Effector memory CD4-positive, alpha-beta T cell (primary cell): ENCODE measurements at places on chromosomes 5 and 9.

- no peak for DNase-seq
Observed at GRCh38 chr5:118736396-118736795, 252.0 kb downstream of the DTWD2 start.

DNA sequence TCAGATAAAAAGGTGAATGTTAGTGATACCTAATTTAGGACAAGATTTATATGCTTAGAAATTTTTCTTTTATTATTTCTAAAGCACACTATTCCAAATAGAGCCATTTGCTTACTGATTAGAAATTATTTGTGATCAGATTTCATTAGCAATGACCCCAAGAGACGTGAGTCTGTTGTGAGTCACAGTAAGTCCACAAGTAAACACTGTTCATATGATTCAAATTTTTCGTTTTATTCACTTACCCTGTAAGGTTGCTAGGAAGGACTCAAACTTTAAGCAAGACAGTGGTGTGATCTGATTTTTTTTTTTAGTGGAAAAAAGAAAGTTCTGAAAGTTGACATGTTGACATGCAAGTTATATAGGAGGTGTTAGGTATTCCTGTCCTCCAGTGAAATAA lies 1.2 kb downstream of the CARD6 start:
- no peak for DNase-seq

DNA sequence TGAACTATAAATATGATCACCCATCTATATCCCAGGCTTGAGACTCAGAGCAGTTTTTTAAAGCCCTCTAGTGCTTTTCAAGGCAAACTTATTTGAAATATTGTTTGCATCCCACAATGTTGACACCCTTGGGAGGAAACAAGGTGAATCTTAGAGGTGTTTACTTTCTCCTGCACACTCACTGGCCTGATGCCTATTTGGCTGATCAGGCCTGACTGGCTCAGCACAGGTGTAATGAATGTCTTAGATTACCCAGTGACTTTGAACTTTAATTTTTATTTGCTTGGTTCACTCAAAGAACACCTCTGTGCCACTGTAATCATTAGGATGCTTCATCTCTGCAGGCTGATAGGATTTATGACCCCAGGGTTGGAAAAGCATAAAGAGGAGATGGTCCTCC lies 158.3 kb downstream of the KCTD16 start:
- no peak for DNase-seq

DNA sequence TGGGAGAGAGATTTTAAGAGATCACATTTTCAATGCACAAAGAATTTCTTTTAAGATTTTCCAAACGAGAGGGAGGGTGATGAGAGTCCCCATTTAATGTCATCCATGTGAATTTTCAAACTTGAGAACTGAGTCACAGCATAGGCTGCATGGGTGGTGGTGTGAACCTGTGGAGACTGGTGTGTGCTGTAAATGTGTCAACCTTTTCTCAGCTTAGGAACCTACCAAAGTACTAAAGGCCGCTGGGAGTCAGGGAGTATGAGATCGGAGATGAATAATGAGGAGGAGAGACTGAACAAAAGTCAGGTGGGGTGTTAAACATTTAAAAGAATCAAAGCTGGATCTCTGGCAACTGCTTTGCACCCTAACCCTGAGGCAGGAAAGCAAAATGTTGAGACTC lies 7.5 kb downstream of the ALDH1A1 start:
- no peak for DNase-seq

DNA sequence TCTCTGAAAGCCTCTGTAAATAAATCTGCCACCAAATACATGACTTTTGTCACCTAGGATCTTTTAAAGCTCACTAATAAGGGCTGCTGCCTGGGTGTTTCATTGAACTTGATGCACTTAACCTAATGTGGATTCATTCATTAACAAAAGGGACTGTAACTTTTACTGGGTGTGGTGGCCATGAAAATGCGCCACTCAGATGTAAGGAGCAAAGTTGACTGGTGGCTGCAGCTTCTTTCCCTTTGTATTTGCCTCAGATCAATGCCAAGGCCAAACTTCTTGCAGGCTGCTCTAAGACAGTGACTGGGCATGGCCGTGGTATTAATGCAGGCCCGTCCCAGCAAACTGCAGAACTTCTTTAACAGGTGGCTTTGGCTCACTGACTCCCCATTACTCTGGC lies 22.9 kb downstream of the FAM240B start:
- DNase-seq: no peak

- DNase-seq: no peak
Observed at GRCh38 chr9:99274495-99274894, 52.4 kb downstream of the SEC61B start.

- DNase-seq: no peak
Observed at GRCh38 chr5:158549311-158549710, 550.4 kb downstream of the EBF1 start.

GRCh38 chr5:42632354-42632900 lies 124.2 kb upstream of the CCDC152 start:
- no peak for DNase-seq

- DNase-seq: no peak
Observed at GRCh38 chr5:42784132-42784531, 27.5 kb downstream of the CCDC152 start.

DNA sequence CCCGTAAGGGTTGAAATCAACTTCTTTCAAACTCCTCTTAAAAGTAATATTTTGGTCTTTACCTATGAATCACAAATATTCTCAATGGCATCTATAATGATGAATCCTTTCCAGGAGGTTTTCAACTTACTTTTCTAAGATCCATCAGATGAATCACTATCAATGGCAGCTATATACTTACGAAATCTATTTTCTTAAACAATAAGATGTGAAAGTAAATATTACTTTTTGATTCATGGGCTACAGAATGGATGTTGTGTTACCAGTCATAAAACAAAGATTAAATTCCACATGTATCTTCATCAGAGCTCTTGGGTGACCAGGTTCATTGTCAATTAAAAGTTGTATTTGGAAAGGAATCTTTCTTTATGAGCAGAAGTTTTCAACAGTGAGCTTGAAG lies 1877.7 kb upstream of the ACO1 start:
- no peak for DNase-seq

- no peak for DNase-seq
Observed at GRCh38 chr5:68680366-68680765, 413.4 kb upstream of the SLC30A5 start.

DNA sequence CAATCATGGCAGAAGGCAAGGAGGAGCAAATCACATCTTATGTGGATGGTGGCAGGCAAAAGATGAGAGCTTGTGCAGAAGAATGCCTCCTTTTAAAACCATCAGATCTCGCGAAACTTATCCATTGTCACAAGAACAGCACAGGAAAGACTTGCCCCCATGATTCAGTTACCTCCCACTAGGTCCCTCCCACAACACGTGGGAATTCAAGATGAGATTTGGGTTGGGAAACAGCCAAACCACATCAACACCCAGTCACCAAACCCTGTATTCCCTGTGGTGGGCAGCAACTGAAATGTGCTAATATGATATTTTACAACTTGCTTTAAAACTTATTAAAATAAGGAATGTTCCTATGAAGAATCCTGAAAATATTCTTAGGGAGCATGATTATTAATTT lies 54.2 kb downstream of the RASGRF2 start:
- DNase-seq: no peak

GRCh38 chr5:35785601-35786085 lies 71.0 kb upstream of the IL7R start:
- no peak for DNase-seq

- no peak for DNase-seq
Observed at GRCh38 chr9:81822967-81823366, 105.3 kb upstream of the SPATA31D4 start.
